ENCODE measurements at places on chromosomes 7 and 10.

- no peak for DNase-seq
Observed at GRCh38 chr10:102832987-102833386, 4.2 kb downstream of the CYP17A1 start.

- DNase-seq: no peak
Observed at GRCh38 chr10:31148951-31149350, 117.3 kb upstream of the ZNF438 start.

GRCh38 chr10:86251426-86251825 is 115.2 kb downstream of the GRID1 start:
- no peak for DNase-seq

GRCh38 chr7:128148676-128149075 is 92.4 kb upstream of the LEP start:
- no peak for DNase-seq

GRCh38 chr7:44275957-44276570 is 49.3 kb downstream of the CAMK2B start:
- DNase-seq: no peak

GRCh38 chr7:70694434-70694970 is 437.4 kb upstream of the GALNT17 start:
- DNase-seq: no peak

DNA sequence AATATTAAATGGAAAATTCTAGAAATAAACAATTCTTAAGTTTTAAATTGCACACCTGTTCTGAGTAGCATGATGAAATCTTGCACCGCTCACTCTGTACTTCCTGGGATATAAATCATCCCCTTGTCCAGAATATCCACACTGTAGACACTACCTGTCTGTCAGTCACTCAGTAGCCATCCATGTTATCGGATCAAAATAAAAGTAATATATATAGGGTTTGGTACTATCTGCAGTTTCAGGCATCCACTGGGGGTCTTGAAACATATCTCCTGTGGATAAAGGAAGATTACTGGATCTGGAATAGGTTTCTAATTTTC is 6.8 kb downstream of the TECTB start:
- DNase-seq: no peak

GRCh38 chr7:138741453-138741735 is 40.2 kb upstream of the SVOPL start:
- DNase-seq: no peak

- no peak for DNase-seq
Observed at GRCh38 chr7:360454-361100, 70.6 kb downstream of the FOXL3 start.

All from stimulated activated CD8-positive, alpha-beta memory T cell treated with anti-CD3 and anti-CD28 coated beads, Interleukin-12 subunit alpha, Interleukin-12 subunit beta, amount 100 ng/mL, for 1 hour (primary cell).